Non-pigmented ciliary epithelial cell (primary cell): ENCODE measurements at places on chromosomes 3 and 15.

DNA sequence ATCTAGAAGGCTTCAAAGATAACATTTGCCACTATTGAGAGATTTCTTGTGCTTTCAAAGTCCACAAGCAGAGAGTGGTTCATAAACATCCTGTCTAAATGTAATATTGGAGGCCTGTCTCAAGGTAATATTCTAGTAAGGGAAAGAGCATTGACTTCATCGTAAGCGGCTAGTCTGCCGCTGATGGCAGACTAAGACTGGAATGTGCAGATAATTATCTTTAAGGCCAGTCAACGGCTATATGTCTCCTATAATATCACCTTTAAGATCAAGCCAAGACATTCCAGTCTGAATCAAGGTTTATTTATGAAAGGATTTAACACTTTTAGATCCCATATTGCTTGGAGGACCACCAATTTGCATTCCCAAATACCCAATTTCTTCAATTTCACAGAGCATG is 424.2 kb upstream of the WNT5A start:
- no peak for DNase-seq

GRCh38 chr15:74414603-74415338 is 19.0 kb downstream of the SEMA7A start:
- no peak for DNase-seq

DNA sequence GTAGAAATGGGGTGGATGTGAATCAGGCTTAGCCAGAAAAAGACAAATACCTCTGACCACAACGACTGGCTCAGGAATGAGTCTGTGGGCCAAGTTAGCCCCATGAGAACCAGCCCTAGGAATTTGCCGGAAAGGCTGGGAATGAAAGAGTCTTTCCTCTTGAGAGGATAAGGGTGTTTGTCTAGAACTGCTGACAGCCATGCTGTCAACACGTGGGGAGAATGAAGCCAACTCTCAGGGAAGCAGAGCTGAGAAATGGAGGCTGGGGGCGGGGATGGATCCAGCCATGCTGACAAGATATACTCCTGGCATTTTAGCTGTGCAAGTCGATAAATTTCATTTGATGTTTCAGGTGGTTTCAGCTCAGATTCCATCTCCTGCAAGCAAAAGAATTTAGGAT is 10.6 kb upstream of the SLC6A1 start:
- no peak for DNase-seq

DNA sequence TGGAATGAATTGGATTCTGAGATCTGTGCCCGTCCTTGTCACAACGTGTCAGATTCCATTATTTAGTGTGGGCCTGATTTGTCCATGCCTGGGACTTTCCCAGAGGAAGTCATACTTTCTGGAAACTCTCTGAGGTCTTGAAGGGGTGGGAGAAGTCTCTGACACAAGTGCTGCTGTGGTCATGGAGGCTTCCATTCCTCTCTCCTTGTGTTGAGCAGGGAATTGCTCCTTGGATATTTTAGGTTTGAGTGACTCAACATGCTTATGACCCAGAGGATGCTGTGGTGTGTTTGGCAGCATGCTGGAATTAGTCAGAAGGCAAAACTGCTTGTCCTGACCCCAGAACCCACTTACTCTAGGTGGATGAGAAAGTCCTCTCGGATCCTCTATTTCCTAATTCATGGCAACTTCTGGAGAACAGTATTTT is 132.1 kb downstream of the LPP start:
- DNase-seq, result peak; percentile 99

DNA sequence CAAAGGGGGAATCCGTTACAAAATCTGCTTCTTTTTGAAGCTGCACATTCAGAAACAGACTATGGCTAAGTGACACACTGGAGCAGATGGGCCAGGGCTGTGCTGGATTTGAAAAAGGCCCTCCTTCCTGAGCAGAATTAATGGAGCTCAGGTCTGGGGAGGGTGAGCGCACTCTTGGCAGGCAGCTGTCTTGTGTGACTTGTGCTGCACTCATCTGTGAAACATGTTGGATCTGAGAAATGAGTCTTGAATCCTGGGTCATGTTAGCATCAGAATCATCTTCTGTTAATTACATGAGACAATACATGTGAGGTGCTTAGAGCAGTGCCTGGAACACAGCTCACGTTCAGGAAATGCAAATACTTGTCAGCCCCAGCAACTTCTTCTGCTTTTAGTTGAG is 219.6 kb downstream of the THSD4 start:
- no peak for DNase-seq

- DNase-seq, result no peak
Observed at GRCh38 chr3:17182166-17182565, 297.4 kb downstream of the PLCL2 start.

DNA sequence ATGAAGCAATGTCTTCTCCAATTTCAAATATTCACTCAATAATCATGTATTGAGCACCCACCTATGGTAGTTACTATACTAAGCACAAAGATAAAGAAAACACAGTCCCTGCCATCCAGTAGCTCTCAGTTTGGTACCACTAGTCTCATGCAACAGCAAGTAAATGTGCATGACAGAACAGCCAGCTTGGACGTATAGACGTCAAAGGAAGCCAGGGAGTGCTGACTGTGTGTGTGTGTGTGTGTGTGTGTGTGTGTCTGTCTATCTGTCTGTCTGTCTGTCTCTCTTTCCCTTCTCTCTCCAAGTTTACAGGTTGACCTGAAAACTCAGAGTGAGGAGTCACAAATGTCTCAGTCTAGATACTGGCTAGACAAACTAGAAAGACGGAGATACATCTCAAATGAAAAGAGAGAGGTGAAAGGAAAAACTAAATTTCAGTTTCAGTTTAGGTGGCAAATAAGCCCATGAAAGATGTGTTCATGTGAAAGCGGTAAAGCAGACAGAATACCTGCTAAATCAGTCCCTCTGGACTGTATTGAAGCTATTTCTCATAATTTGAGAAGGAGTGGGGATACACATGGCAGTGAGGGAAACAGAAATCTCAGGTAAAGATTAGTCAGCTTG is 141.1 kb upstream of the PTPRG start:
- no peak for DNase-seq

DNA sequence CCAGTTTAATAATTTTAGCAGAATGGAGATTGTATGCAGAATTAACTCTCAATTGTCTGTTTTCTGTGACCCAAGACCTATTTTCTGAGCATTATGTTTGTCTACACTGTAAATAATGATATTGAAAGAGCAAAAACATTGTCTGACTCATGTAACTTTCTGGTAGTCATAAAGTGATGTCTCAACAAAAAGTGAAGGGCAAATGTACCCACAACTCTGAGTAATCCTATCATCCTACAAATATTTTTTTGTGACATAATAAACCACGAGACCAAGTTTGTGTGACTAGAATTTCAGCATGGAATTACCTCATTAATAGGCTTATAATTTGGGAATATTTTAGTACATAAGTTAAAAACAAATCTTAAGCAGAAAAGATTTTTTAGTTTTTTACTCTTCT is 15.4 kb upstream of the ABHD10 start:
- DNase-seq, result peak; percentile 54

DNA sequence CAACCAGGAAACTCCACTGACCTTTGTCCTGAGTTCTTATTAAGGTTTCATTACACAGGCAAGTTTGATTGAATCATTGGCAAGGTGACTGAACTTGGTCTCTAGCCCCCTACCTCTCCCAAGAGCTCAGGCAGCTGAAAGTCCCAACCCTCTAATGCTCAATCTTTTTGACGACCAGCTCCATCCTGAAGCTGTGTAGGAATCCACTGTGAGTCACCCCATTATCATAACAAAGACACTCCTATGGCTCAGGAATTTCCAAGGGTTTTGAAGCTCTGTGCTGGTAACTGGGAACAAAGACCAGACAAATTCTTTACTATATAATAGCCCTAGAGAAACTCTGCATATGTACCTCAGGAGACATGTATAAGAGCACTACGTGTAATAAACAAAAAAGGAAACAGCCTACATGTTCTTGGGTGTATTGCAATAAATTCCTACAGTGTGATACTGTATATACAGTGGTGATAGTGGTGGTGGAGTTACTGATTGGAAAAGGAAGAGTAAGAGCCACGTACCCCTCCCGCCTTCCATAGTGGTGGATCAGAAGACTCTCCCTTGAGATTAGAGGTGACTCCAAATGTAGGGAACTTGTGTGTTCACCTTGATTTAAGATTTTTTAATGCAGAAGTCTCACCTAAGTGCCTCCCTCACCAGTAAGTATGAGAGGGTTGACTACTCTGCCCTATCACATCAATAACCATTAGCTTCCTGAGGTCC is 116.6 kb downstream of the ST8SIA2 start:
- DNase-seq, result no peak

GRCh38 chr15:29045717-29046116 is 159.9 kb downstream of the APBA2 start:
- DNase-seq, result peak; percentile 31

DNA sequence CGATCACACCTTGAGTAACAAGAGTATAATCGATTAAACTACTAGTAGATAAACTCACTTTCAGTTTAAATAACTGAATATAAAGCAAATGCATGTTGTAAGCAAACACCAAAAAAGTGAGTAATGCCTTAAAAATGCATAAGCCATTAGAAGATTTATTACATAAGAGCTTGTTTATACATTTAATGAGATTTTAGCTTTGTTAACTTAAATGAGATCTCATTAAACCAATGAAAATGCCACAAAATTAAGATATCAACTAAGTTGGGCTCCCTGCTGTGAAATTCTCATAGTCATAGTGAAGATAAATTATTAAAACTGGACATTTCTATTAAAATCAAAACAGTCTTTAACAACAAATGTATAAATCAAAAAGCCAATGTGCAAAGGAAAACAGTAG is 701.2 kb downstream of the NLGN1 start:
- DNase-seq, result no peak
